ENCODE measurements at places on chromosomes 11 and 22.

DNA sequence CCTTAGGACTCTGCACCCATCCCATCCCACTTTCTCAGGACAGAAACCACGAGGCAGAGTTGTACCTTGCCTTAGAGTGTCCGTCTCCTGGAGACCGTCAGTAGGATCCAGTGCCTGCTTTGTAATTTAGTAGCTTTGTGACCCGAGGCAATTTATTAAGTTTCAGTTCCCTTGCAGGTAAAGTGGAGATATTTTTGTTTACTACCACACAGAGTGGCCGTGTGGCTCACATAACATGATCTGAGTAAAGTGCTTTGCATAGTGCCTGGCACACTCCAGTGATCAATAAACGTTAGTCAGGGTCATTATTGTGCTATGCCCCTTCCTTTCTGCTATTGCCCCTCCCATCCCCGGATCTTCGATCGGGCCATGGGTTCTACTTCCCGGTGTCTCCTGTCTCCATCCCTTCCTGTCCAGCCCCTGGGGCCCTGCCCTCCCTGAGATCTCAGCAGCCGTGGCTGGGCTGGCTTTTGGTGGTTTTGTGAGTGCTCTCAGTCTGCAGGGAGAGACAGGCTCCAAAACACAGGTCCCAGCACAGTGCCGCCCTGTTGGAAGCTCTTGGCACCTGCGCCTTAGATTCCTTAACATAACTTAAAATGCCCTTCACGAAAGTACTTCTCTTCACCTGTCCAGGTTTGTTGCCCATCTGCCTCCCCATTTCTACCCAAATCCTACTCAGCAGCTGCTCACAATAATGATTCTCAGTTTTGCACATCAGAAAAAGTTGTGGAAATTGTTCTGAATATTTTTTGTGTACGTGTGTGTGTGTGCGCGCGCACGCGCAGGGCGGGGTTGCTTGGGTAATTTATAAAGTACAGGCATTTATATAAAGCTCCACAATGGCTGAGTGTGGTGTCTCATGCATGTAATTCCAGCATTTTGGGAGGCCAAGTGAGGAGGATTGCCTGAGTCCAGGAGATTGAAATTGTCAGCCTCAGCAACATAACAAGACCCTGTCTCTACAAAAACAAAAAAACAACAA, 753.7 kb downstream of the NTM start:
- DNase-seq = no peak

DNA sequence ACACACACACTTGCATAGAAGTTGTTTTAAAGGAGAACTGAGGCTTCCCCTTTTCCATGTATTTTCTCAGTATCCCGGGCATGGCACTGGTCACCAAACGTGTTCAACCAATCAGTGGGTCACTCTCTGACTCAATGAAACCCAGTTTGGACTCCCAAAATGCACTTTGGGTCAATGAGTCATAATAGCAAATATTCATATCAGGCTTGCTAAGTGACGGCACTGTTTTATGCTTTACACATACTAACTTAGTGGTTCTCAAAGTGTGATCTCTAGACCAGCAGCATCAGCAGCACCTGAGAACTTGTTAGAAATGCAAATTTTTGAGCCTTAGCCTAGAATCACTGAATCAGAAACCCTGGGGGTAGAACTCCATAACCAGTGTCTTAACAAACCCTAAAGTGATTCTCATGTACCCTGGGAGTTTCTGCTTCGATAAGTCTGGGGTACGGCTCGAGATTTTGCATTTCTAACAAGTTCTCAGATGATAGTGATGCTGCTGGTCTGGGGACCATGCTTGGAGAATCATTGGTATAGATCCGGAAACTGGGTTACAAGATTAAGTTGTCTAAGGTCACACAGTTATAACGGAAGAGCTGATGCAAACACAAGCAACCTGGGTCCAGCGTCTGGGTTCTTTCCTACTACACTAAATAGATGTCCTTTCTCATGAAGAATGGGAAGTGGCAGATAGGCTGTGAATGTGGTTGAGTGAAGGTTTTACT, 35.6 kb downstream of the ETS1 start:
- no peak for DNase-seq

GRCh38 chr22:49084206-49084605, 743.5 kb downstream of the BRD1 start:
- DNase-seq = no peak

DNA sequence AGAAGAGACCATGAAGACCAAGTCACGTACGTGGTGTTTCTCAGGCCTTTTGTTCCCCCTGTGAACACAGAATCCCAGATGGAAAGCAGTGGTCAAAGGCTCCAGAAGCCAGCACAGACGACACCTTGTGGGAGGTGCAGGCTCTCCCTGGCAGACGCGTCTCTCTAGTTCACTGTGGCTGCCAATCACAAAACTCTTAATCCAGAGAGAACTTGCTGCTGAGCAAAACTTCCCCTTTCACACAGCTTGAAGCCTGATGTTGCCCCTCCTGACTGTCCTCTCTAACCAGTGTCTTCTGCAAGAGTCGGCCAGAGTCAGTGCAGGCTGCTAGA, 67.1 kb downstream of the PIWIL3 start:
- DNase-seq = no peak

DNA sequence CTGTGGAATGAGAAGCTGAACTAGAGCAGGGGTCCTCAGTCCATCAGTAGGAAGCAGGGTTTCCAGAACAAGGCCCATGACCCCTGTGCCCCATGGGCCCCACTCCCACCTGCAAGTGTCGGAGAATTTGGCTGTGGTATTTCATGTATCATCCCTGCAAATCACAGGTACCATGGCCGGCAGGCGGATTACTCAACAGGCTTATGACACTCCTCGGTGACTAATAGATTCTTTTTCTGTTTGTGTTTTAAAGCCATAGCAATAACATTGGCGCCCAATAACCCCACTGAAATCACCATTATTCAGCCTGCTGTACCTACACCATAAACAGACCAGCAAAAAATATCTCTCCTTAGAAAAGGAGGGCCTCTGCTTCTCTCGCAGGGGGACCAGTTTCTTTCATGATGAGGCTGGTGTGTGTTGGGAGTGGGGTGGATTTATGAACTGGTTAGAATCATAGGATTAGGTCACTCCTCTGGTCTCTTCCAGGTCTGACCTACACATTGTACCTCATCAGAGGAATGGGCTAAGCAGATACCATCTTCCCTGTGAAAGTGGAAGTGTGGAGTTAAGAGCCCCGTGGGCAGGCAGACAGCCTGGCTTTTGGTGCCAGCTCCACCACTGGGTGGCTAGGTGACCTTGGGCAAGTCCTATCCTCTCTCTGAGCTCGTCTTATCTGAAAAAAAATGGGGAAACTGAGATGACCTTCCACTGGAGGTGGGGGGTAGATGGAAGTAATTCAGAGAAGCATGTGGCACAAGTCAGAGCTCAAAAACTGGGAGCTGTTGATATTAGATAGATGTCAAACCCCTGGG, 60.2 kb upstream of the WNT11 start:
- no peak for DNase-seq

All from stimulated activated CD4-positive, alpha-beta T cell treated with anti-CD3 and anti-CD28 coated beads, Interleukin-15, amount 100 ng/mL, for 1 hour (primary cell).